Activated CD4-positive, CD25-positive, alpha-beta regulatory T cell (primary cell): ENCODE measurements at places on chromosomes 4 and X.

DNA sequence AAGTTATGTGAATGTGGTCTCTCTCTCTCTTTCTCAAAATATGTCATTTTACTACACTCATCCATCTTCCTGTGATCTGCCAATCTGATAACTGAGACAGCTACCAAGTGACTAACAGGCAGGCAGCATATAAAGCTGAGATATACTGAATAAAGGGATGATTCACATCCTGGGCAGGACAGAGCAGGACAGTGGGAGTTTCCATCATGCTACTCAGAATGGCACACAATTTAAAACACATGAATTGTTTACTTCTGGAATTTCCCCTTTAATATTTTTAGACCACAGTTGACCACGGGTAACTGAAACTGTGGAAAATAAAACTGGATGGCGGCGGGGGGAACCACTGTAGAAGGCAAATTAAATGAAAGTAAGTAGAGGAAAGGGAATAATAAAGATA is 58.6 kb upstream of the DCTD start:
- DNase-seq, result no peak

- DNase-seq, result no peak
Observed at GRCh38 chrX:118108304-118108703, 8.3 kb downstream of the KLHL13 start.

GRCh38 chrX:20498851-20499635 is 232.3 kb upstream of the RPS6KA3 start:
- DNase-seq, result no peak

GRCh38 chr4:52979821-52980590 is 117.9 kb downstream of the RASL11B start:
- no peak for DNase-seq

DNA sequence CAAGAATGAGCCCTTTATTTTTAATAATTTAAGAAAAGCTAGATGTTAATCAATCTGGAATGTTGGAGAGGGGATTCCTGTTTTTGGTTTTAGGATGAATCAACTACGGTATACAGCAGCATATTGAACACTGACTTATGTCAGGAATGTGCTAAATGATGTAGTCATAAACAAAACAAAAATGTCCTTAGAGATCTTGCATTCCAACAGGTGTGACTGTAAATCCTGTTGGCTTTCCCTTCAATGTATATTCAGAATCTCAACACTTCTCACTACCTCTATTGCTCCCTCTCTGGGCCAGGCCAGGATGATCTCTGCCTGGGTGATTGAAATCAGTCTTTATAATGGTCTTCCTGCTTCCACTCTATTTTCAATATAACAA is 37.8 kb upstream of the BDH2 start:
- DNase-seq, result no peak

DNA sequence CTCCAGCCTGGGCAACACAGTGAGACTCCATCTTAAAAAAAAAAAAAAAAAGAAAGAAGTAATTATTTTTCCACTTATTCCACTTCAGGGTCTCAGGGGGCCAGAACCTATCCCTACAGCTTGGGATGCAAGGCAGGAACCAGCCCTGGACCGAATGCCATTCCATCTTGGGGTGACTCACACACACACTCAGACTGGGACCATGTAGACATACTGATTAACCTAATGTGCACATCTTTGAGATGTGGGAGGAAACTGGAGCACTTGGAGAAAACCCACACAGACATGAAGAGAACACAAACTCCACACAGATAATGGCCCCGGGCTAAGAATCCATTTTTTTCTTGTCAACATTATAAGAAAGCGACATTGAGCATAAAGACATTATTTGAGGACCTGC is 132.5 kb downstream of the PTTG2 start:
- no peak for DNase-seq

GRCh38 chr4:99961711-99962110 is 11.6 kb upstream of the H2AZ1 start:
- DNase-seq, result no peak

GRCh38 chr4:76738086-76738931 is 159.6 kb downstream of the SOWAHB start:
- DNase-seq, result no peak

GRCh38 chr4:94339779-94340178 is 2.9 kb downstream of the HPGDS start:
- no peak for DNase-seq

DNA sequence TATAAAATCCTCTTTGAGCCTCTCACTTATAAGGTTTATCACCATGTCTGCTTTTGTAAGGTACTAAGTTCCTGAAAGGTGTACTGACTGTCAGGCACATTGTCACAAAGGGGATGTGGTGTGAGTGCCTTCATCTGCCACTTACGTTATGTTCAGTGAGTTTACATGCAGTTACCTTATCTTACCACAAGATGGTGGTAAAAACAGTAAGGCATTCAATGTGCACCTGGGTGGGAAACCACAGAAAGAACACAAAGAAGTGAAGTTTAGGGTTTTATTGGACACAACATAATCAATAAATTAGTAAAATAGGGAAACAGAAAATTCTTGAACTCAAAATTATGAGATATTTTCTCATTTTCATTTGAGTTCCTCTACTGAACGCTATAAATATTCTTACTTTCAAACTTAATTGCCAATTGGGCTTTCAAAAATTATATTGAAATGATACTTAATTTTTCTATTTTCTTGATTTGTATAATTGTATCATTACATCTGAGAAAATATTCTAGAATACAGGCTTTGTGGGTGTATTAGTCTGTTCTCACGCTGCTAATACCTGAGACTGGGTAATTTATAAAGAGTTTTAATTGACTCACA is 650.8 kb downstream of the PCDH7 start:
- no peak for DNase-seq

DNA sequence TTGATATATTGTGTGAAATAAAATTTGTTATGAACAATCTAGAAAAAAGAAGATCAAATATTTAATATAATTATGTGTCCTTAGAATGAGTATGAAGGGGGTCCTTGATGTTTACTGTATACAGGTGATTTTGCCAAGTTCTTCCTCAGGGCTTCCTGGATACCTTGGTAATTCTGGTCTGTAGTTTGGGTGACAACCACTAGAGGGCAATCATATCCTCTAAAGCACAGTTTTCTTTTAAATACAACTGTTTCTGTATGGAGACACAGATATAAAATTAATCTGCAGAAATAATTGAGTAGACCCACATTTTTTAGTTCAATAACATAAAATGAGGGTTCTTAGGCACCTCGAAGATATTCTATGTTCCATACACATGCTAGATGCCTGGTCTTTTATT is 157.7 kb downstream of the SPANXN1 start:
- no peak for DNase-seq

GRCh38 chrX:38890326-38890725 is 89.1 kb downstream of the MID1IP1 start:
- no peak for DNase-seq

DNA sequence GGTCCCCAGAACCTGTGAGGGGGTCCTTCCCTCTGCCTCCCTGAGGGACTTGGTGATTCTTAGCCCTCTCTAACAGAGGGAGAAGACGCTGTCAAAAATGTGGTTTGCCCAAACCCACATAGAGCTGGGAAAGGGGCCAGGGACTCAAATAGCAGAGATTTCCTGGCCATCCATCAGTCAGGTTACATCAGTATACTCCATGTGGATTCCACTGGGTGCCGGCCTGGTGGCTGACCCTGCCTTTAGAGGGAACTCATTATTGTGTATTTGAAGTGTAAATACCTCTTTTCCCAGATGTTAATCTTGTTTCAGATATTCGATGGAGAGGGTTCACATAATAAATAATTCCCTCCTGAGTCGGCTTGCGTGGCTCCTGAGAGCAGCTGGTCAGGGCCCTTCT is 130.3 kb downstream of the TBL1X start:
- no peak for DNase-seq

DNA sequence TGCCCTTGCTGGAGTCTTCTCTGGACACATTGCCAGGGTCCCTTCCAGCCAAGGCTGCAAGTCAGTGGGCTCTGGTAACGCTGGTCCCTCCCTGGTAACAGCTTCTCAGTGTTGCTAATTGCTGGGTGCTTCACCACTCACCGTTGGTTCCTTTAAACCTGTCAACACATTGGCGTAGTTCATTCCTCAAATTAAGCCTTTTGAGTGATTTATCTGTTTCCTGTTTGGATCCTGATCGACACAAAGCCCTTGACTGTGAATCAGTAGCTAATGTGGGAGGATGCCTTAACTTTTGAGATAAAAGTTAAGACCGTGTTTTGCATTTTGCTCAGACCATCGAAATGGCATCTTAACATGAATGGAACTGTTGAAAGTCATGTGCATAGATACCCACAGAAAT is 125.9 kb downstream of the AMELX start:
- no peak for DNase-seq

- no peak for DNase-seq
Observed at GRCh38 chrX:19864736-19865135, 22.7 kb downstream of the SH3KBP1 start.

DNA sequence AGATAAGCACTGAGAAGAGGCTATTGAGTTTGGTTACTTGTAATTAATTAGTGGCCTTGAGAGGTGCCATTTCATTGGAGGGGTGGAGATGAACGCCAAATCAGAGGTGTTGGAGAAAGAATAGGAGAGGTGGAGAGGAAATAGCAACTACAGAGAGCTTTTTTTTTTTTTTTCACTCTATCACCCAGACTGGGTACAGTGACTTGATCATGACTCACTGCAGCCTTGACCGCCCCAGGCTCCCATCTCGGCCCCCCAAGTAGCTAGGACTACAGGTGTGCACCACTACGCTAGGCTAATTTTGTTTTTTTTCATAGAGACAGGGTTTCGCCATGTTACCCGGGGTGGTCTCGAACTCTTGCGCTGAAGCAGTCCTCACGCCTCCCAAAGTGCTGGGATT is 5.2 kb downstream of the NHS start:
- DNase-seq, result no peak

GRCh38 chrX:2717312-2717711 is 26.2 kb downstream of the CD99 start:
- DNase-seq, result no peak

DNA sequence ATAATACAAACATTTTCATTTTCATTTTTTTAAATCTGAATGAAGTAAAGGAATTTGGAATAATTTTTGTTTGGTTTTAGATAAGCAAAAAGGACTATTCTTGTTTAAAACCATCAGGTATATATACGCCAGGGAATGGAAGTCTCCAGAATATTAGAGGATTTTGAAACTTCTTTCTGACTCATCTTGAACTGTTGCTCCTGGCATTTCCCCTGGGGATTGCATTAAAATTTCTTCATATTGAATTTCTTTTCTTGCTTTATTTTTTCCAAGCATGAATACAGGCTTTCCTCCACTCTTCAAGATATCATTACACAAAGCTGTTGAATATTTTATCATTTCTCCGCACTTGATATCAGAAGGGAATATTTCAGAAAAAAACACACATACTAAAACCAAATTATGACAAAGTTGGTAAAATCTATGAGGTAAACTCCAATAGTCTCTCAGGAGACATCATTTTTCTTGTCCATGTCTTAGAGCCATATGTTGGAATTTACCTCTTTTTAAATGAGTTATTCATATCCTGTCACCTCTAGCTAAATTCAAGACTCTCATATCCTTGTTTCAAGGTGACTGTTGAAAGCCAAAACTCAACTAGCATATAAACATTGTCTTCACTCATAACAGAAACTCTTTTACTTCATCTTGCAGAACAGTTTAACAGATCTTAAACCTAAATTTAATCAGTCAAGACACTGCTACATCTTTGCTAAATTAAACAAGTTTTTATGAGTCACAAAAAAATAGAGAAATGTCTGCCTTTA is 20.7 kb upstream of the CSN1S1 start:
- DNase-seq, result no peak

GRCh38 chr4:48898733-48899431 is 7.7 kb downstream of the OCIAD2 start:
- DNase-seq, result no peak

GRCh38 chr4:177706916-177707315 is 264.7 kb upstream of the AGA start:
- no peak for DNase-seq

- no peak for DNase-seq
Observed at GRCh38 chr4:68319040-68319439, 30.9 kb downstream of the YTHDC1 start.
